ENCODE measurements at places on chromosomes 16 and 17. TPM values are rescaled to one million over a fixed set of nuclear protein-coding genes. Genes with fewer than 3 reads are reported as not detected.

Gene SGCA
- 0.43 TPM for polyA plus RNA-seq

Gene FBXW10
- polyA plus RNA-seq, result 0.56 TPM

Gene NGFR
- 6.7 TPM for polyA plus RNA-seq

Gene CCDC40
- polyA plus RNA-seq, result 15.0 TPM

Gene WBP2
- polyA plus RNA-seq, result 21.7 TPM

Gene SLC47A1
- polyA plus RNA-seq, result not detected

Gene ZPBP2
- not detected for polyA plus RNA-seq

Gene SLC39A11
- polyA plus RNA-seq, result 7.4 TPM

Gene RAPGEFL1
- polyA plus RNA-seq, result 15.5 TPM

Gene CNTNAP1
- 21.9 TPM for polyA plus RNA-seq

Gene PRPSAP2
- 358 TPM for polyA plus RNA-seq

Gene MYH13
- polyA plus RNA-seq, result 0.05 TPM

Gene SLFN5
- 2.1 TPM for polyA plus RNA-seq

Gene CCL17
- not detected for polyA plus RNA-seq

Gene RPL27
- polyA plus RNA-seq, result 1,167 TPM

Gene KCNJ12
- 1.3 TPM for polyA plus RNA-seq

Gene TM4SF5
- not detected for polyA plus RNA-seq

Gene DPEP2
- not detected for polyA plus RNA-seq

Gene ZNF19
- polyA plus RNA-seq, result 11.8 TPM

All from neural cell (in vitro differentiated cells).